Inflammatory macrophage treated with lipopolysaccharide for 4 hours (primary cell): ENCODE measurements at places on chromosomes 7 and 10.
A peak's percentile ranks its signal among the peaks of the same experiment; 100 is the strongest.

DNA sequence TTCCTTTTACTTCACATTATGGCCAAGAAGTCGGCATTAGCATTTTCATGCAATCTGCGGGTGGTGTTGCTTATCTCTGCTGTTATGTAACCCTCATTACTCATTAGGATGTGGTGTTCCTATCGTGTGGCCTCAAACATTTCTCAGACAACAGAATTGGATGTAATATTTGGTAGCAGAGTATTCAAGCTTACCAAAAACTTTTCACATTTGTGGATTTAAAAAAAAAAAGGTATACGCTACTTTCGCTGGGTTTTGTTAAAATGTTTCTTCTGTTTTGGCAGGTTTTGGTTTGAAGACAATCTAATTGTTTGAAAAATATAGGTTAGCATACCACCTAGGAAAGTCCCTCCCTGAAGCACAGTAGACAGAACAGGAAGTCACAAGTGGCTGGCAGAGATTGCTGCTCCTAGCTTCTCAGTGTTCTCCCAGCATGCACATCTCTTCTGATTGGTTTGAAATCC, 128.8 kb downstream of the GATA3 start:
- peak; percentile 92 for DNase-seq

GRCh38 chr7:37419496-37419895, 29.2 kb downstream of the ELMO1 start:
- DNase-seq: no peak

DNA sequence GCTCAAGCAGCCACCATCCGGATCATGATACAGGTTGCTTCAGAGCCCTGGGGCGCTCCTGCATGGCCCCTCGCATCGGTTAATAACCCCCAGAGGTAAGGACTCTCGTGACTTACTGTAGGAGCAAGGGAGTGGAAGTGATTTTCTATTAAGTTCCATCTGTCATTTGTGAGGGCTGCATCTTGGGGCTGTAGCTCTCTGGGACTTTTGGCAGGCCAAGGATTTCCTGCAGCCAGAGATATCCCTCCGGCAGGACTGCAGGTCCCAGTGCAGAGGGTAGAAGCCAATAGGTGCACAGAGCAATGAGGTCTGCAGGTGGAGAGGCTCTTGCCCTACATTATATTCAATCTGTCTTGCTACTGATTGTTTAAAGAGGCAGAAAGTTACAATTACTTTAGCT, 356.8 kb upstream of the ADARB2 start:
- DNase-seq: no peak

- DNase-seq: no peak
These were observed 93.8 kb upstream of the MGMT start for GRCh38 chr10:129373231-129373630.

DNA sequence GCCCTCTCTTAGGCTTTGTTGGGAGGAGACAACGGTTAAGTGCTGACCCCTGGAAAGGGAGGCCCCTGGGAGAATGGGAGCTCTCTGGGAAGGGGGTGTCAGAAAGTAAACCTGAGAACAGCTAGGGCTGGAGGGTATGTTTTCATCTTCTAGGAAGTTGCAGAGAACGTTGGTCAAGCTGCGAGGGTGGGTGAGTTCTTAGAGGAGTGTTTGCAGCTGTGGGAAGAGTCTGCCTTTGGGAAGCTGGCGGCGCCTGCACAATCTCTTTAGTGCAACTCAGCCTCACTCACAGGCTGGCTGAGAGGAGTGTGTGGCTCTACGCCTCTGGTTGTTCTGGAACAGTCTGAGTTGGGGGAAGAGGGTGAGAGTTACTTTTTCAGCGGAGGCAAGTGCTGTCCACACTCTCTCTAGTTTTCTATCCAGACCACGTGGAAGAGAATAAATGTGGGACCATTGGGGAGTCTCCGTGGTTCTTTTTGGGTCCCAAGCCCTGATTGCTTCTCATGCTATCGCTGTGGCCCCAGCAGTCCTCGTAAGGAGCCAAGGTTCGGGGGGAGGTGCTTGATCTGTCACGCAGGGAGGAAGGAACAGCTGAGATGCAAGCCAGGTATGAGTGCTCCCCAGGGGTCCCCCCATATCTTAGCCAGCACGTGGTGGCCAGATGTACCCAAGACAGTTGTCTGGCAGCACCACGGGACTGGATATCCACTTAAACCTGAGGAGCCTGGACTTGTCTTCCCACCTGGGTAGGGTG, 237.2 kb downstream of the BUB3 start:
- no peak for DNase-seq

DNA sequence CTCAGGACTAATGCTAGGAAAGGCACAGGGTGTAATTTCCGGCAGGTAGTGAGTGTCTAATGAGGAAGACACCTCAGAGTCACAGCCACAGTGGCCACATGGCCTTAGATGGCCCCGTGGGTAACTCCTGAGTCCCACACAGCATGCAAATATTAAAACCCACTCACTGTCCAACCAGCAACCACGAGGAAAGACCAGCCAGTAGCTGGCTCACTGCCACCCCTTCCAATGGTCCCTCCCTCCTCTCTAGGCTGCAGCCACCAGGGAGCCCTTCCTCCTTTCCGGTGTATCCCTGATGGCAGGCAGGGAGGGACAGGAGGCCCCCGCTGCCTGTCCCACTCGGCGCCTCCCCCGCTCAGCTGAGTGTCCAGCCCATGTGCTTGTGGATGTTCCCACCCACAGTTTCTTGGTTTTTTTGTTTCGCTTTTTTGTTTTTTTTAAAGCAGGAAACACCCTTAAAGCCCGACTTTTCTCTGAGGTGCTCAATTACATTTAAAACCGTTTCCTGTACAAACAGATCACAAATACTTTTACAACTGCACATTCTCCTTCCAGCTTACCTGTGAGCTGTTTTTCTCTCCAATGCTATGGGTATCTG, 9.2 kb downstream of the BNIP3 start:
- peak; percentile 33 for DNase-seq

- no peak for DNase-seq
These were observed 248.2 kb downstream of the SKAP2 start for GRCh38 chr7:26616235-26616634.

GRCh38 chr10:84801916-84802315, 473.5 kb downstream of the CCSER2 start:
- DNase-seq: no peak

GRCh38 chr7:41501006-41501405, 201.9 kb downstream of the INHBA start:
- DNase-seq: no peak

- DNase-seq: no peak
These were observed 5.5 kb downstream of the CUEDC2 start for GRCh38 chr10:102426803-102427287.

GRCh38 chr7:100126239-100126930, 382 bp upstream of the MBLAC1 start:
- no peak for DNase-seq

GRCh38 chr7:90655566-90655965, 59.4 kb downstream of the CDK14 start:
- peak; percentile 49 for DNase-seq

DNA sequence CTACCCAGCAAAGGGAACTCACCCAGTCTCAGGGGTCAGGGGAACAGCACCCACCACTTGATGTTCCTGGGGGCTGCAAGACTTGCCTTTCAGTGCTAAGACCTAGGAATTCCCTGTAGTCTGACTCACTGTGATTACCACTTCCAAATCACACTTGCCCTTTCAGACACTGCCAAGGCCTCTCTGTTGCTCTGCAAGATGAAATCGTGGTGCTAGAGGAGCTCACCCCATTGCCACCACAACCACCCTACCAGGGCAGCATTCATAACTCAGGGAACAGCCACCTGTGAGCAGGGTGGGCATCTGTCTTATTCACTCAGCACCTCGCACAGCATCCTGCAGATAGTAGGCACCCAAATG, 36.5 kb downstream of the XPNPEP1 start:
- DNase-seq: peak; percentile 13

GRCh38 chr7:80622541-80622940, 15.9 kb upstream of the CD36 start:
- DNase-seq: peak; percentile 34

- peak; percentile 99 for DNase-seq
These were observed 135.9 kb downstream of the ITGB8 start for GRCh38 chr7:20466543-20467021.

DNA sequence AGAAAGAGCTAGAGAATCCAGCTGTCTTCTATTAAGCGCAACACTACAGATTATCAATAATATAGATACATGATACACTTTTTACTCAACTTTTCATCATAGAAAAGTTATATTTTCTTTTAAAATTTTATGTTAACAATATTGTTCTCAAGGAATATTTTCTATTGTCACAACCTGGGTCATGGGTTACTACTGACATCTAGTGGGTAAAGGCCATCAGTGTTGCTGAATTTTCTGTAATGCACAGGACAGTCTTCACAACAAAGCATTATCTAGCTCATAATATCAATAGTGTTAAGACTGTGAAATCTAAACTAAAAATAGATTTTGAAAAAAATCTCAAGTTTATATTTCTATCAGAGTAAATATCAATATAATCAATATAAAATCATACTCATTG, 209.8 kb downstream of the ZNF33B start:
- no peak for DNase-seq

DNA sequence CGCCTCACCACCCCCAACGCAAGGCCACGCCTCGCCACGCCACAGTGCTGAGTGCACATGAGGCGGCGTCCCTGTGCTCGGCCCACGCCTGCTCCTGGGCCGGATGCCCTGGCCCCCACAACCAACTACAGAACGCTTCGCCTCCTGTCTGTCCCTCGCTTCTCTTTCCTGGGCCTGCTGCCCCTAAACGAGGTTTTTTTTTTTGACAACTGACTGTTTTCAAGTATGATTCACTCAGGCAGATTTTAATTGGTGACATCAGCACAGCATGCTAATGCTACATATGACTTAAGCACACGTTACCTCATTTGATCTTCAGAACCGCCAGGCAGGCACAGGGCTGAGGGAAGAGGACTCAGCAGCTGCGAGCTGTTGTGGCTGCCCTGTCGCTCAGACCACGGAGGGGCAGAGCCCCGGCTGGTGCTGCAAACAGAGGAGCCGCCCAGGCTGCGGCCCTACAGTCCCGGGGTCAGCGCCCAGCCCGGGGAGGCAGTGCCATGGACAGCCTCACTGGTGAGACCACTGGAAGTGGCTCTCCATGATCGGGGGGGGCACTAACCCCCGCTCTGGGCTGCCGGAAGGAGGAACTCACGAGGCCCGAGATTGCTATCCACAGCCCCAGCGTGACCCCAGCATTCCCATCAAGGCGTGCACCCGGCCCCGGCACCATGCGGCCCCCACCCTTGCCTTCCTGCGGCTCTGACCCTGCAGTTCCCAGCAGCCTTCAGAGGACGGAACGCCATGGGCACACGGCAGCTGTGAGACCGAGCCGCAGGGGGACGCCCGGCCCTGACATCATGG, 212.8 kb downstream of the MAD1L1 start:
- DNase-seq: peak; percentile 97

DNA sequence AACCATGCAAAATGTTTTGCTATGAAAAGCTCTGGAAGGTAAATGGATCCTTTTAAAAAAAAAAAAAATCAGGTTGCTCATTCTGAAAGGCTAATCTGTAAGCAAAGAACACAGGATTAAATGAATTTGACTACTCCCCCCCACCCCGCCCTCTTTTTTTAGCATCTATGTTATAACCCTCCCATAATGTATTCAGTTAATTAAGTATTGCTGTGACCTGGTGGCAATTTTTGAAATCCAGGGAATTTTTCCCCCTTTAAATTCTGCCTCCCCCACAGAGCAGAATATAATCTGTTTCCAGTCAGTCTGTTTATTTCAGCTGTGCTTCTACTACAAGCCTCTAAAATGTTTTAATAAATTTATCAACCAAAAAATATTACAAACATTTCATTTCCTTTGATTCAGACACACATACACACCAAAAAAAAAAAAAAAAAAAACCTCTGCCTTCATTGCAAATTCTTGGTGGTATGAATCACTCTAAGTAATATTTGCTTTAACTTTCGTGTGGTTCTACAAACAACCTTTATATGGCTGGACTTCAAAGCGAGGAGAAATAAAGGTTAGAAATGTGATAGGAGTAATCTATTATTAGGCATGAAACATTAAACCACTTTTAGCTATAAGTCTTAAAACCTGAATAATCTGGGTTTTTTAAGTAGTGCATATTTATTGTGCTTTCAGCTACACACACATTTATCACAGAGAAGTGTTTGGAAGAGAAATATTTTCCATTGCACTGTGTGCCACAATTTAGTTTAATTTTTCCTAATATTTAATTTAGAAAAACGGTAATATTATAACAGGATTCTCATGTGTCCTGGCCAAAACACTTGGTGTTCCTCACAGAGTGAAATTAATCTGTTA, 64.4 kb upstream of the ARID5B start:
- DNase-seq: no peak

- no peak for DNase-seq
These were observed 44.2 kb downstream of the CTBP2 start for GRCh38 chr10:125116041-125116649.

DNA sequence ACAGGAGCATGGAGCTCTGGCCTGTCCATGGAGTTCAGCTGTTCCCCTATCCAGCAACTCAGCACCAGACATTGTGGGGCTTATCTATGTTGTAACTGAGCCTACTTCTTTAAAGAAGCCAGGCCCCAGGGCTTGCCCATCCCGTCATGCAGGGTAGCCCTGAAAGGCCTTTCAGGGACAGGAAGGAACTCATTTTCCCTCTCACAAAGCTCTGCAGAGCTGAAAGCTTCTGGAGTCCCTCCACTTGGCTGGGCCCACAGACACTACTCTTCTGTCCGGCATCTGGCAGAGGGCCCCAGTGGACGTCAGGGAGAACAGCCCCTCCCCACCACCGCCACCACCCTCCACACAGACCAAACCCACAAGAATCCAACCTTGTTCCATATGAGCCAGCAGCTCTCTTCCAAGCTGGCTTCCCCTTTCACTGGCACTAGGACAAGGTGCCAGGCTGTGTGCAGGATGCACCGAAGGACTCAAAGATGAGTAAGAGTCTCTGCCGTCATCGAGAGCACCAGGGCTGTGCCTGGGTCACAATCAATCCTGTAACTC, 33.1 kb downstream of the DENND2A start:
- DNase-seq: no peak

DNA sequence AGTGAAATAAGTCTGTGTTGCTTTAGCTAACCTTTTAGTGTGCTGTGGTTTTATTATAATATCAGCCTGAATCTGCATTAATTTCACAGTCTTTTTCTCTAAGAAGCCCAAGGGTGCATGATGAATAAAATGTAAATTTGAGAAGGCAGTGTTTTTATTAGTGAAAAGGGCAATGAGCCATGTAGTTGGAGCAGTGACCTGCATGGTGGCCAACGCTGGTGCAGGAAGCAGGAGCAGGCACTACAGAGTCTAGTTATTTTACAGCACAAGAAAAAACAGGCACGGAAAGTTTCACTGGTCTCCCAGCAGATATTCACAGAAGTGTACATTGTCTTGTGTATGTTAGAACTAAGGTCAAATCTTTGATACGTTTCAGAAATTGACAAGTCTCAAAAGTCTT, 247.8 kb downstream of the CELF2 start:
- DNase-seq: no peak

GRCh38 chr7:82323806-82324205, 119.8 kb downstream of the CACNA2D1 start:
- no peak for DNase-seq

DNA sequence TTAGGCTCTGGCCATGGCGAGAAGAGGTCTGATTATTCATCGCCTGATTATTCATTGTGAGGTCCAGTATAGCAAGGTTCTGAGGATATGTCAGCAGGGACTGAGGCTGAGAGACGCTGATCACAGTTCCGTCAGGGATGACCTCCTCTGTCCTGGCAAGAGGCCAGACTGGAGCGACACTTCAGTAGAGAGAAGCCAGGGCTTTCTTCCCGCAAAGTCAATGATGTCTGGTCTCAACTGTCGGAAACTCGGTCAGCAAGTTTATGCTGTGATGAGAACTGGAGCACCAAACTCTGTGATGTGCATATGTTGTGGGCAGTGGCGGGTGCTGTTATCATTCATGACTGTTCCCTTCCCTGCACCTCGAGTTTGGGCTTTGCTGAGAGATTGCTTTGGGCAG, 29.0 kb upstream of the GNA12 start:
- no peak for DNase-seq
